Fibroblast of the aortic adventitia (primary cell): ENCODE measurements at places on chromosomes 5 and 9. TPM values are rescaled to one million over a fixed set of nuclear protein-coding genes. Genes with fewer than 3 reads are reported as not detected.
A peak's percentile ranks its signal among the peaks of the same experiment; 100 is the strongest.

GRCh38 chr9:128192601-128193371 is 1.4 kb upstream of the CIZ1 start:
- DNase-seq, result peak; percentile 89

- no peak for DNase-seq
These were observed 5.6 kb upstream of the IDNK start for GRCh38 chr9:83617299-83617698.

Gene HSPB3
- 0.63 TPM in 1 of 2 replicates, not detected in the other for total RNA-seq

GRCh38 chr9:88988796-88989641 is 2.2 kb upstream of the S1PR3 start:
- DNase-seq, result peak; percentile 63

Gene ST8SIA4
- total RNA-seq, result 0.25 and 0.54 TPM in 2 replicates

- peak; percentile 53 for DNase-seq
These were observed 5.9 kb upstream of the MELK start for GRCh38 chr9:36566813-36567221.

- no peak for DNase-seq
These were observed 356.9 kb downstream of the CSNK1G3 start for GRCh38 chr5:123868881-123869280.

Gene ECM2
- 23.3 and 74.6 TPM in 2 replicates for total RNA-seq

Gene FOXD1
- 0.74 and 4.2 TPM in 2 replicates for total RNA-seq

DNA sequence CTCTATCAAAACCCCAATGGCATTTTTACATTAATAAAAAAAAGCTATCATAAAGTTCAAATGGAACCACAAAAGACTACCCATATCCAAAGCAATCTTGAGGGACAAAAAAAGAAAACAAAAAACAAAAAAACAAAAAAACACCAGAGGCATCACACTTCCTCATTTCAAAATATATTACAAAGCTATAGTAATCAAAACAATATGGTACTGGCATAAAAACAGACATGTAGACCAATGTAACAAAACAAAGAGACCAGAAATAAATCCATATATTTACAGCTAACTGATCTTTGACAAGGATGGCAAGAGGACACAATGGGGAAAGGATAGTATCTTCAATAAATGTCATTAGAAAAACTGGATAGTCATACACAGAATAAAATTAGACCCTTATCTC is 245.1 kb upstream of the MSX2 start:
- DNase-seq, result no peak

DNA sequence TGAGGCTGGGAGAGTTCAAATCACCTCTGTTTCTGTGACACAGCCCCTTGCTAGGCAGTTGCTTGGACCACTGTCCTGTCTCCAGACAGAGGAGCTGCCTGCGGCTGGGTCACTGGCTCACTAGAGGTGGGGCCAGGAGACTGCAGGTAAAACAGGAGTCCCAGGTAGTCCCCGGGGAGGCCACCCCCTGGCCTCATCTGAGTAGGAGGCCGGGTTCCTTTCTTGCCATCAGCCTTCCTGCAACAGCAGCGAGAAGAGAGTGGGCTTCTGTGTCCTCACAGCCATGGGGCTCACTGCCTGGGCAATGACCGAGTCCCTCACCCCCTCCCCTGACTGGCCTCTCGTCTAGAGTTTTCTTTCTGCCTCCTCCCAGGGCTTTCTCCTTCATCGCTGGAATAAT is 197.5 kb downstream of the CDK5RAP2 start:
- no peak for DNase-seq

Gene CCNI2
- total RNA-seq, result 1.2 TPM in 1 of 2 replicates, not detected in the other

DNA sequence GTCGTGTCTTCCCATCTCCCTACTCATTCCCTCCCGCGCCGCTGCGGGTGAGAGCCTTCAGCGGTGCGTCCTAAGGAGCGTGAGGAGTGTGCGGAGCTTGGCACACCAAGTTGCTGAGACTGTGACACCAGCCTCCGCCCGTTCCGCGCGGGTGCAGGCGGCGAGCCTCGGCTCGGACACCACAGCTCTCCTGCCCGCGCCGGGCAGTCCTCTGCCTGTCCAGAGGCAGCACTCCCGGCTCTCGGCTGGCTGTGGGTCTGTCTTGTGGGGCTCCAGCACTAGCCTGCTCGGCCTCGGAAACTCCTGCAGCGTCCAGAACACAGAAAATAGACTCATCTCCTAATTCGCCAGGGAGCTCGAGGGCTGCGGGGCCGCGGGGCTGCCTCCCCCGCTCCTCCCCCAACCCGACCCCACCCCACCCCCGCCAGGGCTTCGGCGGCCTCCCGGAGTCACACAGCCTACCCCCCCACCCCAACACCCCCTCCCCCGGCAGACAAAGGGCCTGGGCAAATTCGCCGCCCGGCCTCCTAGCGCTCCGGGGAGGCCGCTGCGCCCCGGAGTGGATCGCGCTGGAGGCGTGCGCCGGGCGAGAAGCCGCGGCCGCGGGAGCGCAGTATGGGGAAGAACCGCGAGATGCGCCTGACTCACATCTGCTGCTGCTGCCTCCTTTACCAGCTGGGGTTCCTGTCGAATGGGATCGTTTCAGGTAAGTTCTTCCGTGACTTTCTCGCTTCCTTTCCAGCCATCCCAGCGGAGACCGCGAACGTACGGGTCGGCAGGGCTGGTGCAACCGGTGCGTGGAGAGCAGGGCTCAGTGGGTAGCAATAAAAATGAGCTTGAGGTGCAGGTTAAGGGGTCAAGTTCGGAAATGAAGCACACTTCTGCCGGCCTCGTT is at the start of gene ADAMTS19:
TSS of gene ADAMTS19 (plus strand) at position 522 of the 895 bp plus-strand sequence. CDS start at position 616, 94 bp downstream.
- DNase-seq, result peak; percentile 10

GRCh38 chr5:62011089-62011664 is 294.8 kb upstream of the KIF2A start:
- DNase-seq, result no peak

DNA sequence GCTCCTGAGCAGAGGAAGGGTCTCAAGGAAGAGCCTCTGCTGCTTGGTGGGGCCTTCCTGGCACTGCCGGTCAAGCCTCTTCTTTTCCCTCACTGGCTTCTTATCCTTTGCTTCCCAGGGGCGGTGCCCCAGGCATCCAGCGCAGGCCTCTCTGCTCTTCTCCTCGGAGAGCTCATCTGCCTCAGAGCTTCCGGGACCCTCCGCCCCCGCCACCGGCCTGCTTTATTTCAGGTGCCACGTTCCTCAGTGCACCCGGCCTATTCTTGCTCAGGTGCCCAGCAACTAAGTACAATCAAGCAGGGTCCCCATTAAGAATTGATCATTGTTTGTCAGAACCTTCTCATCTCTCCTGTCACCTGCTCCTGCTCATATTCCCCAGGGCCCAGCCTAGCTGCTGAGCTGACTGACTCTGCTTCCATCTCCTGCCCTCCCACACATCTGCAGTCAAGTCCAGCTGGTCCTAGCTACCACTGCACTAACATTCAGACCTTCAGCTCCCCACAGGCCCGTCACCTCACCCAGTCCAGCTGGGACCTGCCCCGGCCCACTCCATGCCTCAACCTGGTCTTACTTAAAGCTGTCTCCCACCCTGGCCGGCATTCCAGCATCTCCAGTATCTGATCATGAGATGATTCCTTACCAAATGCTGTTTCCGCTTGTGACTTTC is 114.3 kb upstream of the BOD1 start:
- no peak for DNase-seq

GRCh38 chr9:131618071-131618479 is 72.8 kb downstream of the PRRT1B start:
- peak; percentile 25 for DNase-seq

GRCh38 chr5:16987776-16988175 is 51.7 kb upstream of the MYO10 start:
- DNase-seq, result no peak

Gene SLC25A25
- total RNA-seq, result 15.2 and 20.2 TPM in 2 replicates

- DNase-seq, result no peak
These were observed 39.6 kb upstream of the DMXL1 start for GRCh38 chr5:119031011-119031886.

DNA sequence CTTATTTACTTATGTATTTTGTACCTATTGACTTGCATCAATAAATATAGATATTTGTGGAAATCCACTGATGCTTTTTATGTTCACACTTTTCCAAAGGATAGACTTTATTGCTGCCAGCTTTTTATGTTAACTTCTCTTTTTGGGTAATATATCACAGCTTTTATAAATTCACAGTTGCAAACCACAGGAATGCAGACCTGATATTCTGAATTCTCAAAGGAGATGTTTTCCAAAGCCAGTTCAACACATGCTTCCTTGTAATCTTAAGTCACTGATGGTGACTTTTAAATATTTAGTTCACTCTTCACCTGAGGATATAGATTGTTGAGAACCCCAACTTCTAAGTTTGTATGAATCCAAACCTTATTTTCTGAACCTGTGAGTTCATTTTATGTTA is 223.4 kb upstream of the PRR16 start:
- peak; percentile 25 for DNase-seq

DNA sequence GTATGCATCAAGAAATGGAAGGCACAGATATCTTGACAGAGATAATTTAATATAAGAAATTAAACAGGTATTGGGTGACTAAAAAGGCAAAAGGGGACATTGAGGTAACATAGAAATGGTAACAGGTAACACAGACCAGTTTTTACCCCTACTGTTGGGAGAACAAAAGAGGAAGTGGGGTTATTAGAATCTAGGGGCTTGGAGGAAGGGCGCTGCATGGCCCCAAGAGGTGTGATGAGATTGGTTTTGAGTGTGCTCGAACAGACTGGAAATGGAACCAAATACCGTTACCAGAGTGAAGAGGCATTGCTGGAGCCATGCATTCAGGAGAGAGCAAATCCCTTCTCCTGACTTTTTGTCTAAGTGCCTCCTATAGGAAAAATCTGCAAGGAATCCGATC is 193.9 kb downstream of the ALDH1A1 start:
- DNase-seq, result no peak

Gene SH3RF2
- 0.49 and 6.7 TPM in 2 replicates for total RNA-seq

Gene GHR
- 4.3 and 6.0 TPM in 2 replicates for total RNA-seq

Gene SLC44A1
- total RNA-seq, result 44.1 and 60.5 TPM in 2 replicates

Gene BARHL1
- total RNA-seq, result not detected in 2 replicates

- DNase-seq, result no peak
These were observed 77.4 kb upstream of the FCN1 start for GRCh38 chr9:134994926-134995791.

Gene SNCAIP
- 0.18 and 0.57 TPM in 2 replicates for total RNA-seq

- DNase-seq, result no peak
These were observed 133.5 kb downstream of the PSAT1 start for GRCh38 chr9:78430387-78430786.

DNA sequence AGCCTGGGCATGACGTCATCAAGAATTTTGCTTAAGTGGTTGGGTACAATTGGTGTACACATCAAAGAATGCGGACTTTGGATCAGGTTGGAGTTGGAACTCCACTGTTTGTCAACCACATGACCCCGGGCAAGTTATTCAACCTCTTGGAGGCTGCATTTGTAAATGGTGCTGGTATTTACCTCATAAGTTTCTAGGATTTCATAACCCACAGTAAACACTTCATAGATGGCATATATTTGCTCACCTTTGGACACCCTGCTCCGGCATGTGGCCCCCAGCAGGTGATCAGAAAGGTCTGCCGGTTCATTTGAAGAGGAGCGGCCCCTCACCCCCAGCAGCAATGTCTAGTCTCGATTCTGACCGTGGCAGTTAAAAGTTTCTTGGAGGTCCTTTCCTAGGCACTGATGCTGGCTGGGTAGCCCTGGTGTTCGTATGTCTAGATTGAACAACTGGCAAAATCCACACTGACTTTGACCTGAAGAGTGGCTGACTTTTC is 60.6 kb downstream of the IL6ST start:
- no peak for DNase-seq

DNA sequence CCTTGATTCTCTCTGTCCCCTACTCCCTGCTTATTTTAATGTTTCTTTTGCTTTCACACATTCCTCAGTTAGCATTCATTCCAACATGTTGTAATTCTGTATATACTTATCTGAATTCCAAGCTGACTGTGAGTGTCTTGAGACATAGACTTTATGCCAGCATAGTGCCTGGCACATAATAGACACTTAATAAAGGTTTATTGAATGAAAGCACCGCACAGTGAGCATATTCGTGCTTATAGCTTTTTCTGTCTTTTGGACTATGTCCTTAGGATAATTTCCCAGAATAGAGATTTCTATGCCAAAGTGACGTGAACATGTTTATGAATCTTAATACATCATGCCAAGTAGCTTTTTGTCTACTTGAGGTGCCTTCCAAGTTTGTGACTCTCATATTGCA is 174.6 kb downstream of the CD180 start:
- DNase-seq, result peak; percentile 71

Gene SLCO4C1
- total RNA-seq, result 0.09 TPM in 1 of 2 replicates, not detected in the other

Gene IFNK
- not detected in 2 replicates for total RNA-seq

- no peak for DNase-seq
These were observed 224.8 kb upstream of the TBC1D2 start for GRCh38 chr9:98479967-98480847.

GRCh38 chr5:154236536-154237375 is 46.2 kb downstream of the GALNT10 start:
- DNase-seq, result no peak

GRCh38 chr9:77218612-77219011 is 41.3 kb downstream of the VPS13A start:
- peak; percentile 78 for DNase-seq

Gene INSL6
- total RNA-seq, result not detected in 2 replicates

Gene ADCY2
- under 0.01 and 0.09 TPM in 2 replicates for total RNA-seq

DNA sequence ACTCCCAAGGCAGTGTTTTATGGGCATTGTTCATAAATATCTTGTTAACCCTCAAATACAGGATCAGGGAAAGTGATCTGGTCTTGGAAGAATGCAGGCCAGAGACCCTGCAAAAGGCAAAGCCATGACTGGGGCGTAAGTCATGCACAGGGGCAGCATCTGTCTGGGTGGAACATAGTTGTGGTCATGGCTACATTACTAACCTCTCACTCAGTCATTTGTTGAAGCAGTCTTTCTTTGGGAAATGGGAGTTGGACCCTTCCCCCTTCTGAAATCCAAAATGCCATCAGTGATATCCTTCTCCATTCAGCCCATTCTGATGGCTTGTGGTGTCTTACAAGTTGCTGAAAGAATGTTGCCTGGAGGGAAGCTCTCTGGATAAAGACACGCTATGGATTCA is 68.1 kb downstream of the GDNF start:
- peak; percentile 95 for DNase-seq

GRCh38 chr9:137943655-137944054 is 66.1 kb downstream of the CACNA1B start:
- DNase-seq, result no peak

GRCh38 chr5:115486728-115487127 is 57.8 kb downstream of the FEM1C start:
- no peak for DNase-seq

- DNase-seq, result no peak
These were observed 6.9 kb downstream of the CAMK4 start for GRCh38 chr5:111231119-111231518.

Gene ADAMTS19
- total RNA-seq, result 0.09 TPM in 1 of 2 replicates, not detected in the other

Gene SOWAHA
- not detected in 2 replicates for total RNA-seq
